ENCODE measurements at places on chromosomes 13 and 19.

- no peak for DNase-seq
Observed at GRCh38 chr13:42189061-42189460, 82.9 kb upstream of the AKAP11 start.

DNA sequence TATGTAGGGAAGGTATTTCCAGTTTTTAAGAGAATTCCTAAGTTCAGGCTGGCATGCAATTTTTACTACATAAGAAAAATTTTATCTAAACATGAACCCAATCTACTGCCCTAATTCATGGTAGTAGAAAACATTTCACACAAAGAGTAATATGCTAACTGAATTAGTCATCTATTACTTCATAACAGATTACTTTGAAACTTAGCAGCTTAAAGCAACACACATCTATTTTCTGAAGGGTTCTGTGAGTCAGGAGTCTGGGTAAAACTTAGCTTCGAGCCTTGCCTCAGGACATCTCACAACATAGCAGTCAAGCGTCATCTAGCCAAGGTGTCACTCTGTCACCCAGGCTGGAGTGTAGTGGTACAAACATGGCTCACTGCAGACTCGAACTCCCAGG, 537.5 kb downstream of the DCT start:
- no peak for DNase-seq

GRCh38 chr13:109836629-109837607, 50.5 kb upstream of the IRS2 start:
- DNase-seq = peak; percentile 84

DNA sequence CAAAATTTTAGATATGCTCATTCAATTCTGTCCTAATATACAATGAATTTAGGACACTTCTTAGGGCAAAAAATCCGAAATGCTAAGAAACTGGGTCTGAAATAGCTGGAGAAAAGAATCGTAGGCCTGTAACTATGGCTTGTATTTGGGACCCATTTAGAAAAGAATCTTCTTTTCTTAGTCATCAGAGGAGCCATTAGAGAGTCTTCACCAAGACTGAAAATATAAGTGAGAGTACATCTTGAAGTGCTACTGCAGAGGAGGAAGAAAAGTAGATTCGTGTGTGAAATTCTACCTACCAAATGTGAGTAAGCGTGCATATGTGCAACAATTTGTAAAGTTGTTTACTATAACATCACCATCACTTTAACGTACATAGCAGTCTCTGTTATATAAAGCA, 8.8 kb upstream of the DACH1 start:
- DNase-seq = no peak

DNA sequence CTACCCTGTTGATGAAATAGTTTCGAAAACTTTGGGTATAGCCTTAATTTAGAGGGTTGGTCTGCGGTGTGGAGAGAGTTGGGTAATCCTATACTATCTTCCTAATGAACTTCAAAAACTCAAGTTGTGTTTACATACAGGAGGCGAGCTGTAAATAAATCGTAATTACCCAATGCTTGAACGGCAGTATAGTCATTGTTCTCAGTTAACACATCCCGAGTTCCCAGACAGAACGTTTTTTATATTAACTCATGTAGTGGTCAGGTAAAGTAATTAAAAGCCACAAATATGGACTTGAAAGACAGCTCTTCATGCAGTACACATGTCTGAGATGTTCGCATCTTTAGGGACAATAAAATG, 1.5 kb downstream of the PDS5B start:
- peak; percentile 0 for DNase-seq

- DNase-seq = no peak
Observed at GRCh38 chr13:105573136-105573535, 962.3 kb downstream of the EFNB2 start.

- DNase-seq = no peak
Observed at GRCh38 chr13:38223089-38223488, 126.6 kb upstream of the UFM1 start.

DNA sequence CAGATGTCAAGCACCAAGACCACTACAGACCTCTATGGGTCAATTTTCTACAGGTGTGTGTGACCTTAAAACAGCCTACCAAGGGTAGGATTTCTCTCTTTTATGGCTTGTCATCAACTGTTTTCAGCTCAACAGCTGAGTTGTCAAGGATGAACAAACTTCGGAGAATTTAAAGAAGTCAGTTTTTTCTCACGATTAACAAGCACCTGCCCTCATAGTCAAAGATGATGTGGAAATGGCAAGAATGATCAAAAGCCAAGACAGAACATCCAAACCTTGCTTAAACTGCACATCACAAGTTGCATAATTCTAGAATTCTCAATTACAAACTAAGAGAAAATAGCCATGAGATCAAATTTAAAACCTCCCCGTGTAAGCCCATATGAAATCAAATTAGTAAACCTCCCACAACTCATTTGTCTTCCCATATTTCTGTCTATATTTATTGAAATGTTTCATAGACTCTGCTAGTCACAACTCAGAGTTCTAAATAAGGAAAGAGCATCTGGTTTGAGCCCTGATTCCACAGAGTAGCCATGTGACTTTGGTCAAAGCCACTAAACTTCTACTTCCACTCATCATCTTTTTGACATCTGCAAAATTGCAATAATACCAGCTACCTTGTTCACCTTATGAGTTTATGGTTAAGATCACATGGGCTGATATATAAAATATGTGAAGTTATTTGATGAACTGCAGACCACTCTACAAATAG, 521.5 kb upstream of the HTR2A start:
- DNase-seq = no peak

- no peak for DNase-seq
Observed at GRCh38 chr19:31372246-31372781, 23.1 kb upstream of the TSHZ3 start.

- DNase-seq = peak; percentile 39
Observed at GRCh38 chr19:3046698-3047495, 15.4 kb downstream of the TLE5 start.

GRCh38 chr13:46339035-46339666, 47.9 kb downstream of the RUBCNL start:
- DNase-seq = no peak

GRCh38 chr13:101845245-101846020, 393.0 kb downstream of the ITGBL1 start:
- no peak for DNase-seq

- no peak for DNase-seq
Observed at GRCh38 chr13:25046985-25047511, 48.9 kb upstream of the PABPC3 start.

DNA sequence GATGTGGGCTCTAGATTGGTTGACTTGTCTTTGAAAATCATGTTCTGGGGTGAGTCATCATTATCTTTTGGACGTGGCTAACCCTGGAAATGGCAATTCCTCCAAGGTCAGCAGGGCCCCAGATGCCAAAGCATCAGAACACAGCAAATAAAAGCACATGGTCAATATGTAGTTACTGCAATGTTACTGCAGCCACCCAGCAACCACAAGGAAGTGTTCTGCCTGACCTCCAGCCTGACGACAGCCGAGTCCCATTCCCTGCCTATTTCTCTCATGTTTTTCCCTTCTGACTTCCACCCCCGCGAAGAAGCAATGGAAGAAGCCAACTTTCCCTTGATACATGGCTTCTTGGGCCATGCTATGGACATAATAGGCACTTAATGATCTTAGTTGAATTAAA, 577.9 kb downstream of the IRS2 start:
- DNase-seq = no peak

GRCh38 chr13:33874871-33875270, 56.9 kb downstream of the RFC3 start:
- no peak for DNase-seq

DNA sequence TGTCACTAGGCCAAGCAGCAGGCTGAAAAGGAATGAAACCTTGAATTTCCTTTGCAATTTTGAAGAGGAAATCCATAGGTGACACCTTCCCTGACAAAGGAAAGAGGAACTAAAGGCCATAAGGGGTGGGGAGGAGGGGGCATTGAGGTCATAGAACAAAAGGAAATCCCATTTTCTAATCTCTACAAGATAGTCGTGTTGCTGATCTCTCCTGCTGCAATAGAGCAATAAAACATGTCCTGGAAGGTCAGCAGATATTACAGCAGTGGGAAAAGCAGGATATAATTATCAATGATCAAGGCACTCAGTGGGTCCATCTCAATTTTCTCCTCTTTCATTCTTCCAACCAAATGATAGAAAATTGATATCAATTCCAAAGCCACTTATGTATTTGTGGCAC, 20.3 kb upstream of the RAP2A start:
- no peak for DNase-seq

- DNase-seq = no peak
Observed at GRCh38 chr19:7856109-7856591, 18.0 kb downstream of the PRR36 start.

DNA sequence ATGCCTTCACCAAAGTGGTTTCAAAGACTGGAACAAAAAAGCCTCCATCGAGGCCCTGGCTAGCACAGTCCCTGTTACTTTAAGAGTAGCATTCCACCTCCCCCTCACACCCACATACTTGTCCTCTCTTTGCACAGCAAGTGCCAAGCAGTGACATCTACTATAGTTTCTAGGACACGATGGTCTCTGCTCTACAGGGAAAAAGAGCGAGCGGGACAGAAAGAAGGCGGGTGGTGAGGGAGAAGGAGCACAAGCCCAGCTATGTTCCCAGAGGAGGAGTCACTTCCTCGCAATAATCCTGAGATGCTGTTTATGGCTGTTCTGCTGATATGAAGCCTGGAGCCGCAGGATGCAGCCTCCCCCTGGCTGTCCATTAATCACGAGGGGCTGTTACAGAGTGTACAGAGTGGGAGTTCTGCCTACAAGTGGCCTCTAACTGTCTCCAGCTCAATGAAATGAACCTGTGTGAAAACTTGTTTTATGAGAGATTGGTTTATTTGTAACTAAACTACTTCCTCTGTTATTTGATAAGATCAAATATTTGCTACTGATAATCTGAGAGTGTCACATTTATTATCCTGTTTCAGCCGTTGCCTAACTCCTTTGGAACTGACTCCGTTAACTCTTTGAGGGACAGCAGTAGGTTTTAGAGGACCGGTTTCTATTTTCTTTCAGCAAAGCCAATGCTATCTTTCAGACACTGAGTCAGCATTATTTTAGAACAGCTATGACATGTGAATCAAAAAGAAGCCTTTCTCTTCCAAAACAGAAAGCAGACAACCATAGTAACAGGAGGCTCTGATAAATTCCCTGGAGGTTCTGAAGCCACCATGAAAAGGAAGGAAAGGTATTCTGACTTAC, 208.0 kb downstream of the SPRY2 start:
- DNase-seq = no peak

DNA sequence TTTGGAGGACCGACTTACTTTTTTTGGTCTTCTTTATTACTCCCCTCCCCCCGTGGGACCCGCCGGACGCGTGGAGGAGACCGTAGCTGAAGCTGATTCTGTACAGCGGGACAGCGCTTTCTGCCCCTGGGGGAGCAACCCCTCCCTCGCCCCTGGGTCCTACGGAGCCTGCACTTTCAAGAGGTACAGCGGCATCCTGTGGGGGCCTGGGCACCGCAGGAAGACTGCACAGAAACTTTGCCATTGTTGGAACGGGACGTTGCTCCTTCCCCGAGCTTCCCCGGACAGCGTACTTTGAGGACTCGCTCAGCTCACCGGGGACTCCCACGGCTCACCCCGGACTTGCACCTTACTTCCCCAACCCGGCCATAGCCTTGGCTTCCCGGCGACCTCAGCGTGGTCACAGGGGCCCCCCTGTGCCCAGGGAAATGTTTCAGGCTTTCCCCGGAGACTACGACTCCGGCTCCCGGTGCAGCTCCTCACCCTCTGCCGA, 409 bp downstream of the FOSB start:
- no peak for DNase-seq

DNA sequence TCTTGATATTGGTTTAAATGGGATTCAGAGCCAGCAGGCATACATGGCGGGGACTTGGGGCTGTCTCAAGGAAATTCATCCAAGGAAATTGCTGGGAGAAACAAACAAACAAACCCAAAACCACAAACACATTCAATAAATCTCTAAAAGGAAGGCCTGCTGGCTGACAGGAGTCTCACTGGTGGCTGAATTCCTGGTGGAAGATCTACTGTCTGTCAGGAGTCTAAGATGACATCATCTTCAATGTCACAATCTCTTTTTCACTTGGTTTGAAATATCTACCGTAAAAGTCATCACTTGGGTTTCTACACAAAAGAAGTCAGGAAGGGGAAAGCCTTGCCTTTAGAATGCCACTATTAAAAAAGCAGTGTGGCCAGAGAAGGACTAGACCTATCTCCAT, 87.9 kb downstream of the KLF5 start:
- DNase-seq = no peak

GRCh38 chr13:39263531-39263930, 225.3 kb downstream of the NHLRC3 start:
- no peak for DNase-seq

- no peak for DNase-seq
Observed at GRCh38 chr19:55228403-55229031, at the start of gene TMEM86B. TSS of gene TMEM86B (minus strand) at chr19:55228763. CDS start at chr19:55228741, 22 bp downstream.

DNA sequence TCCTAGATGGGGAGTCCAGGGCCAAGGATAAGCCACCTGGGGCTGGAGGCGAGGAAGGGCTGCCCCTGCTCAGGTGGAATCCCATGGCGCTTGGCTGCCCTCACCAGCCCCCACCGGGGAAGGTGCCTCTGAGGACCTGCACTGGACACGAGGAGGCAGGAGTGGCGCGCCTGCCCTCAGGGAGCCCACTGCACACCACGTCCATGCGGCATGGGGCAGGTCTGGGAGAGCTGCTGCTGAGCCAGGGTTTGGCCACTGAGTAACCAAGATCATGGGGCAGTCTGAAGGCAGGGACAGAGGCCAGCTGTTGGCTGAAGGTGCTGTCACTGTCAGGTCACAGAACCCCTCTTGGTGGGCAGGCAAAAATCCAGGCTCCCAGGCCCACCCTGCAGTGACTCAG, 25.9 kb downstream of the ELAVL1 start:
- DNase-seq = no peak

DNA sequence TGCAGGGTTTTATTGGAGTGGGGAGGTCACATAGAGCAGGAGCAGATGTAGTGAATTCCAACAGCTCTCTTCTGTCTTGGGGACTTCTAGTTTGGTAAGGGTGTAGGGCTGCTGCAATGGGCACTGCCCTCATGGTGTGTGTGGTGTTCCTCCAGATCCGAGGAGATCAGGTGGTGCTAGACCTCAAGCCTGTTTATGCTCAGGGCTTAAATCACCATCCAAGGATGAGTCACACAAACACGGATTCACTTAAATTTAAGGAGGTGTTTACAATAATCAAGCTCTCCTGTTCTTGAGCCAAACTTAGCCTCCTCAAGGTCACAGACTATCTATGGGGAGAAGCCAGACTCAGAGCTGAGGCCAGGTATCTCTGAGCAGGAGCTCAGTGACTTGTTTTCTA, 23.0 kb downstream of the HS6ST3 start:
- DNase-seq = no peak

DNA sequence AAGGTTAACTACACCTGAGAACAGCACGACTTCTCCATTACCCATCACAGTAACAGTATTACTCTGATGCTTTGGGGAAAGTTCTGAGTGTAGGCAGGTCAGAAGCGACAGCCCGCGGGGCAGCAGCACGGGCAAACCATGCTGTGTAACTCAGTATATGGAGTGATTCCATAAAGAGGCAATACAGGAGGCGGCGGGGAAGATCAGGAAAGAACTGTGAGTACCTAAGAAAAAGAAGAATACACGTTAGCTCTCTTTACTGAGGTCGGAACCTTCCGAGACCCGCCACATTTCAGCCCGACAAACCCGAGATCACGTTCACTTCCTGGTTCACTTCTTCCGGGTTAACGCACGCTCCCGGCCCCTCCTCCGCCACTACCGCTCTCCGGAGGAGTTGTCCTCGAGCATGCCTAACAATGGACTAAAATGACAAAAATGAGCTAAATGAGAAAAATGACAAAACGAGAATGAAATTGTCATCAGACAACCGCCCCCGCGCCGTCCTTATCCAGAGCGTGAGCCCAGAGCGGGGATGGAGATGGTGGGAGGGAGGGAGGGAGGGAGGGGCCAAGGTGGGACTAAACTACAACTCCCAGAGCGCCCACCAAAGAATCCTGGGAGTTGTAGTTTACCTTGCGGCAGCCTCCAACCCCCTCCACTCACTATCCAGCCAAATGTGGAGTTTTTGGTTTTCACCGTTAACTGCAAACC, at the start of gene MTRF1:
Gene MTRF1, minus strand, starts transcription at position 316 of the 711 bp plus-strand sequence. CDS start 2,669 bp downstream, outside the sequence.
- peak; percentile 45 for DNase-seq

Data from NCI-H774 (cell line).